ENCODE measurements at places on chromosomes 2 and 18.
A peak's percentile ranks its signal among the peaks of the same experiment; 100 is the strongest.

GRCh38 chr2:220981926-220982325 is 590.2 kb downstream of the EPHA4 start:
- no peak for DNase-seq

- peak; percentile 22 for DNase-seq
Observed at GRCh38 chr2:46697830-46698323, 217.7 kb downstream of the MCFD2 start.

DNA sequence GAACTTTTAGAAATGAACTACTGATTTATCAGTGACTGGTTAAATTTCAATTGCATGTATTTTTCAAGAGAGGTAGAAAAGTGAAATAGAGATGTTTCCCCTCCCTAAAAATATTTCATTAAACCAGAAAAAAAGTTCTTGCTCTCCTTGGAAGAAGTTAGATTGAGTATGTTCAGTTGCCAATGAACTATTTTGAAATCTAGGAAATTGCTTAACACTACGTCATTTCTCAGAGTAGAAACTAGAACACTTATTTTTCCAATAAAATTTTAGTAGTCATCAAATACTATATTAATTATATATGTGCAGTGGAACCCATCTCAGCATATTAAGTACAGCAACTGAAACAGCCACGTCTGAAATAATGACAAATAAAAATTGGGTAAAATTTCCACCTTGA is 51.8 kb upstream of the STAT1 start:
- DNase-seq = no peak

DNA sequence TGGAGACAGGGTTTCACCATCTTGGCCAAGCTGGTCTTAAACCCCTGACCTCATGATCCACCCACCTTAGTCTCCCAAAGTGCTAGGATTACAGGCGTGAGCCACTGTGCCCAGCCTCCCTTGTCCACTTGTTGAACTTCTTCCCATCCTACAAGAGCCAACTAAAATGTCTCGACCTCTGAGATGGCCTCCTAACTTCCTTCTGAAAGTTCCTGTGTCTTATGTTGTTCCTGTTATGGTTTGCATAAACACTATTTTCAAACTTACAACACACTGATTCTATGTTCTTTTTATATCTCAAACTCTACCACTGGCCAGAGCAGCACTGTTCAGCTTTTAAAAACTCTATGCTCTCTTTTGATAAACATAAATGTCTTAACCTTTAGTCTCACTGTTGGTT is 63.3 kb upstream of the UGP2 start:
- DNase-seq = no peak

- no peak for DNase-seq
Observed at GRCh38 chr2:121342751-121343150, 57.7 kb upstream of the TFCP2L1 start.

DNA sequence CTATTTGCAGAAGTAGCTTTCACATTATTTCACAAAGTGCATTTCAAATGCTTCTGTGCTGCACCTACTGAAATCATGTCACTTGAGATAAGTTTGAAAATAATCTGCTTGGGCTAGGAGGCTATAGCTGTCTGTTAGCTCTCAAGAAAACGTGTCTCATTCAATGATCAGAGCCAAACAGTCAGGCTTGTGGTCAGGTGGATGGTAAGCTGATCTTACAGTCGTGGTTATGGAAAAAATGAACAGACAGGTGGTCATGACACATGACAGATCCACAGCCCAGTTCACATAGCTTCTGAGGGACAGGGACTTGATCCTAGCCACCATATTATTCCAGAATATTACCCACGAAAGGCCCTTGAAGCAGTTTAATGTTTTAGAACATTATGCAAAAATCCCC is 26.5 kb upstream of the RFX8 start:
- DNase-seq = no peak

- no peak for DNase-seq
Observed at GRCh38 chr2:86251840-86252266, 52.6 kb downstream of the MRPL35 start.

DNA sequence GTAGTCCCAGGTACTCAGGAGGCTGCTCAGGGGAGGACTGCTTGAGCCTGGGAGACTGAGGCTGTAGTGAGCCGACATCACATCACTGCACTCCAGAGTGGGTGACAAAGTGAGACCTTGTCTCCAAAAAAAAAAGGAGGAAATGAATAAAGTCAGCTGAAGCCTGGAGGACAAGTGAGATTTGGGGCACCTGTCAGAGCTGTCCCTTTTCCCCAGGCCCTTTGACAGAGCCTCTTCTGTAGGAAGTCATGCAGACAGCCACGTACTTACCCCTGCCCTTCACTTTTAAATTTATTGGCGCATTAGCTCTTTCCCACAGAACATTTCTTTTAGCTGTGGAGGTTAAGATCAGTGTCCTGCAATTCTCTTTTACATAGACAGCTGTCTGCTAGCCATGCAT is 151.0 kb upstream of the DNMT3A start:
- DNase-seq = no peak

DNA sequence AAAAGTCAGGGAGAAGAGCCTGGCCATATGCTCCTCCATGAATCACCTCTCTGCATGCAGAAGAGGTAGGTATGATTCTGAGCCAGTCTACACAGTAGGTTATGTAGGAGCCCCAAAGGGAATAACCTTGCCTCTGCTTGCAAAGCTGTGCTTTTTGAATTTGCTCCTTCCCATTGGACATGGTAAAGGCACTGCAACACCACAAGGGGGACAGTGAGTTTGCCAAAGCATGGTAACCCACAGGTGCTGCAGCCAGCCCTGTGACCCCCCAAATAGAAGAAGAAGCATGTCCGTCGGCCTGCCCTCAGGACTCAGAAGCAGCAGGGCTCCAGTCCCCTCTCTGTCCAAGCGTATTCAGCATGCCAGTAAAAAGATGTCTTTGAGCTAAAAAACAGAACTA is 51.0 kb upstream of the BCL2L11 start:
- no peak for DNase-seq

DNA sequence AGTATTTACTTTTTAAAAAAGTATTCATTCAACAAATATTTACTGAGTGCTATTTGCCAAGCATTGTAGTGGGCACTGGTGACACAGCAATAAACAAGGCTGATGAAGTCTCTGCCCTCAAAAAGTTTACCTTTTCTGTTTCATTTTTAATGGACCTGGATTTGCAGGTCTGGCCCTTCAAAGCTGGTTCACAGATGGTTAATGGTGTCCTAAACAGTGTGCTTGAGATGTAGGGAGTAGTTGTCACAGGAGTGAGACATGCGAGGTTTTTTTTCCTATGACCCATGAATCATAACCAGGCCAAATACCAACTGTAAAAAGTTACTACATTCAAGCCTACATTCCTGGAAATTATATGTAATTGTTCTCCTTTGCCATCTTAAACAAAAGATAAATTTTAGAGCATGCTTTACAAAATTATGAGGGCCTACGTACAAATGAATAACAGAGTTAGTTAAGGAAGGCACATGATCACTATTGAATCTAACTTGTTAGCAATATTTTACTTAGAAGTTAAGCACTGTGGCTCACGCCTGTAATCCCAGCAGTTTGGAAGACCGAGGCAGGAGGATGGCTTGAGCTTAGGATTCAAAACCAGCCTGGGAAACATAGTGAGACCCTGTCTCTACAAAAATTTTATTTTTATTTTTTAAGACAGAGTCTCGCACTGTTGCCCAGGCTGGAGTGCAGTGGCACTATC is 223.9 kb downstream of the MBD5 start:
- no peak for DNase-seq

DNA sequence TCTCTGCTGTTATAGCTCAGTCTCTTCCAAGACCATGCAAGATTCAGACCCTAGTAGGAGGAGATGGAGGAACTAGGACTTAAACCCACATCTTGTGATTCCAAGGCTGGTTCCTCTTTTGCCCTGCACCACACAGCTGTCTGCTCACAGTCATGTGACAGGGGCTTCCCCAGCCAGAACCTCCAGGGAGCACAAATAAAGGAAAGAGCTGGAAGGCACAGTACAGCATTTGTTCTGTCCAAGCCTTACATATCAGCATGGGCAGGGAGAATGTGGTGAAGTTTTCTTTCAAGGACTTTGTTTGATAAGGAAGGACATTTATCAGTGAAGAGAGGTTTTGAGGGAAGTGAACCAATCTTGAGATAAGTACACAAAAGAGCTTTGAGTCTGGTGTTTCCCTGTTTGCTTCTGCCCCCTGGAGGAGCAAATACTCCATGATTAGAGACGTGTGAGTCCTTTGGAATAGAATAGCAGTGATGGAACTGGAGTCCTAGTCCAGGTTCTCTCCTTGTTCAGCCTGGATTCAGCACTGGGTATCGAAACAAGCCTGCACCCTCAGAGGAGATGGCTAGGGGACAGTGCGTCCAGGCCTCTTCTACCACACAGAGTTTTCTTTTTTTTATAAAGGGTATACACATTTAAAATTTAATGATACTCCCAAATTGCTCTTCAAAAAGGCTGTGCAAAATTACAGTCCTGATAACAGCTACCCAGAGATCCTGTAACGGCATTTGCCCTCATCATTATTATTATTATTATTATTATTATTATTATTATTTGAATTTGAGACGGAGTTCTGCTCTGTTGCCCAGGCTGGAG is 24.6 kb upstream of the CASP10 start:
- peak; percentile 85 for DNase-seq

DNA sequence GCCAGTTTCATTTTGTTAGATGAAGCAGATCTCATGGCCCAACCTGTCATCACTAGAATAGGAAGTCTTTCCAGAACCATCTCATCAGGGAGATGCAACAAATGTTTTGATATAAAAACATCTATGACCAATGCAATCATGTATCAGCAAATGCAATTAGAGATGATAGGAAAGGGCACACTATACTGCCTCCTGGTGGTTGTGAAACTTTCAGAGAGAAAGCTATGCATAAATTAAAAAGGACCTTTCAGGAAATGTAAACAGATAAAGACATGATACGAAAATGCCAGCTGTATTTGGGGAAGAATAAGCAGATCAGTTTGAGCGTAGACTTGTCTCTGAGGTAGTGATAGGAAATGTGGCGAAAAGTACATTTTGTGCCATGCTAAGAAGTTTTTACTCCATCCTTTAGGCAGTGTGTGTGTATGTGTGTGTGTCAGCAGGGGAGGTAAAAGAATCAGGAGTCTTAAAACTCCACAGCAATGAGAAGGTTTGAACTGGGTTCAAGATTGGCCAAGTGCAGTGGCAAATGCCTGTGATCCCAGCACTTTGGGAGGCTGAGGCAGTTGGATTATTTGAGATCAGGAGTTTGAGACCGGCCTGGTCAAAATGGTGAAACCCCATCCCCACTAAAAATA is 479.3 kb downstream of the CPS1 start:
- peak; percentile 35 for DNase-seq

- DNase-seq = no peak
Observed at GRCh38 chr2:65396348-65397026, 35.9 kb downstream of the SPRED2 start.

Measured in putamen (tissue), 1 donor.